ENCODE measurements at places on chromosomes 5 and 9.
A peak's percentile ranks its signal among the peaks of the same experiment; 100 is the strongest.

DNA sequence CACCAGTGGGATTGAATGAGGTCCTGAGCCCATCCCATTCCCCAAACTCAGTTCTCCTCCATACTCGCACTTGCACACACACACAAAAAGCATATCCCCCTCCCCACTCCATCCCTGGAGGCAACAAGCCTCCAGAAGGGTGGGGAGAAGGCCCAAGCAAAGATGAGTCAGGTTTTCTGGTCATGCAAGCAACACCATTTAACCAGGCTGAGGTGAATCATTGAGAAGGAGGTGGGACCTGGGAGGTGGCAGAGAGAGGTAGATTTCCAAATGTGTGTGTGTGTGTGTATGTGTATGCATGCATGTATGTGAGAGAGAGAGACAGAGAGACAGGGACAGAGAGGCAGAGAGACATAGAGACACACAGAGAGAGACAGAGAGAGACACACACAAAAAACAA, 185.2 kb upstream of the TRIM32 start:
- DNase-seq = no peak

- no peak for DNase-seq
Measured at GRCh38 chr9:522658-523057, 308.0 kb downstream of the DOCK8 start.

DNA sequence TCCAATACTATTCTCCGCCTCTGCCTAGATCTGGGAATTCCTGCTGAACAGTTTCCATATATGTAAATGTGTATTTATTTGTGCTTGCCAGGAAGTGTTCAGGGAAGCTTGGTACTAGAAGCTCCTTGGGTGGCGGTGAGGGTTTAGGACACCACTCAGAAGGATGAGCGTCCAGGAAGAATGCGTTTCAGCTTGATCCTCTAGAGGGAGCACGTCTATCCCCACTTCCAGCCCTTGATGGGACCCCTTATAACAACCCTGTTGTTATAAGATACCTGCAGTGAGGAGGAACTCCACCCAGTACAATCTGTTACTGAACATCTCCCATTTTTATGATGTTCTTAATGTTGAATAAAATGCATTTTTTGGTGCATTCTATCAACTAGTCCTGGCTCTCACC, 88.9 kb downstream of the CYFIP2 start:
- no peak for DNase-seq

GRCh38 chr9:6876195-6876894, 118.6 kb downstream of the KDM4C start:
- DNase-seq = no peak

DNA sequence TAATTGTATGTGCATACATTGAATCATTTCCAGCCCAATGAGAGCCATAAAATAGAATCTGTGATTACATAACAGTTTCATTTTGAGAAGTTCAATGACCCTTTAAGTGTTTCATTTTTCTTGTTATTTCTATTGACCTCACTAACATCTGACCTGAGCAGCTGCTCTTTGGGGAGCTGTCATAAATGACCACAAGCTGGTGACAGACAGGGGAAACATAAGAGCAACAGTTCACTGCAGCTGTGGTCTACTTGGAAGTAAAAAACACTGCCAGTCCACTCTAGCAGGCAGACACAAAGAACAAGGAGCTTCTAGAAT, 265.4 kb downstream of the DTWD2 start:
- DNase-seq = no peak

DNA sequence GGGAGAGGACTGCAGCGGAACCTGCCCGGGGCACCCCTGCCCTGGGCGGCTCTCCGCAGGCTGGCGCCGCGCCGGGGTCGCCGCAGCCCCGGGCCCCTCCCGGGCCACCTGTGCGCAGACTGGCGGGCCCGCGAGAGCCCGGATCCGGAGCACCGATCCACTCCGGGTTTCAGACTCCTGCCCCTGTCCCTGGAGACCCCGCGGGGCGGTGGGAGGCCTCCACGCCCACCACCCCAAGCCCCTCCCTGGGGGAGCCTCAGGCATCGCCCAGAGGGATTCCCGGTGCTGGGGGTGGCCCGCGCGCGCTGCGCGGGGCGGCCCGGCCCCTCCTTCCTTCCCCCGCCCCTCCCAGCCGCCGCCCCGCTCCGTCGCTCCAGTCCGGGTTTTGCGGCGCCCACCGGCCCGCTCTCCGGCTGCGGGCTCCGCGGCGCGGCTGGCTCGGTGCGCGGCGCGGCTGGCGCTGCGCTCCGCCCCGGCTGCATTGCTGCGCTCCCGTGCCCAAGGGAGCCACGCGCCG, at the start of gene UNC5A:
TSS of gene UNC5A (plus strand) at position 479 of the 517 bp plus-strand sequence. CDS start 192 bp downstream, outside the sequence.
- no peak for DNase-seq

DNA sequence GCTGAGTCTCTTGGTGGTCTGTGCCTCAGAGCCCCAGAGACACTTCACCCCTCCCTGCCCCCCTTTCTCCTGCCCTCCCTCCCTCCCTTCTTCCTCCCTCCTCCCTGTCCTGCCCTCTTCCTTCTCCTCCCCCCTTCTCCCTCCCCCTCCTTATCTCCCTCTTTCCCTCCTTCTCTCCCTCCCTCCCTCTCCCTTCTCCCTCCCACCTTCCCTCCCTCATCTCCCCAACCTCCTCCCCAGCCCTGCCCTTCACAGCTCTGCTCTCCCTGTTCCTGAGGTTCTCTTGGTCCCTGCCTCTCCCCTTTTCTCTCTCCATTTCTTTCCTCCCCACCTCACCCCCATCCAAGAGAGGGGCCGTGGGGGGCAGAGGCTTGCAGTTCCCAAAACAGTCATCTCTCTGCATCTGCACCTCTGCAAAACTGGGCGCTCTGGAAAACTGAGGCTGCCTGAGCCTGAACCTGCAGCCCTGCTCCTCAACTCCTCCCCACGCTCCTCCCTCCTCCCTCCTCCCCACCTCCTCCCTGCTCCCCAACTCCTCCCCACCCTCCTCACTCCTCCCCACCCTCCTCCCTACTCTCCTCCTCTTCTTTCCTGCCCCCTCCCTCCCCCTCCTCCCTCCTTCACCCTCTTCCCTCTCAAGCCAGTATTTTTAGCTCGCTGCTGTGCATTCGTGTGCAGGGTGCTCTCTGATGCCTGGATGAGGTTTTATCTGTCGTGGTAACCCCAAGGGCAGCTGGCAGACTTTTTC, 219.1 kb downstream of the C9orf50 start:
- DNase-seq = no peak

DNA sequence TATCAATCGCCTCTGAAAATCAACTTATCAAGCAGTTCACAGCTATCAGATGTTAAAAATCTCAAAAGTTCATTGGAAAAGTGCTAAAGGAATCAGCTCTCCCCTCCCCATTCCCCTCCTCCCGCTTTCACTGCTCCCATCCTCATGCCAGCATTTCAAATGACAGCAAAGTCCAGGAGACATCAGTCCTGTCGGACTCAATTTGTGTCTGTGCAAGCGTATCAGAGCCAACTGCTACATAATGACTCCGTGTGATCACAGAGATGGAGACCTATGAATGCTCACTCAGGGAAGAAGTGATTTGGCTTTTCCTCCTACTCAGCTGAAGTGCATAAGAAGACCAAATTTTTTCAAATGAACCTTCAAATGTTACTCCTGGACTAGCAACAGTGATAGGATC, 937.2 kb upstream of the DMAC1 start:
- DNase-seq = no peak

DNA sequence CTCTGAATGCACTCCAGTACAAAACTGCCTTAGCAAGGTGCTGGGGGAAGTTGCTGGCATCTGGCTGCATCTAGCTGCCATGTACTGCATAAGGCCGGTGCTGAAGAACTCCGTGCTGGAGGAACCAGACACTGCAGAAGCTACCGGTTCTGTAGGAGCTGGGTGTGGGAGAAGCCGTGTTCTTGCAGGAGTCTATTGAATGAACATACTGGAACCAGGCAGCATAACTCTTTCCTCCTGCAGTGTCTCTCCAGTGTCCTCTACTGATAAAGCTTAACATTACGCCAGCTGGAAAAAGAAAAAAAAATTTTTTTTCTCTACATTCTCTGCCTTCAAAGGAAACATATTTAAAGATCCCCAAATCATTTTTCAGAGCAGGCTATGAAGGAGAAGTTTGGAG, 38.5 kb downstream of the VPS13A start:
- no peak for DNase-seq

DNA sequence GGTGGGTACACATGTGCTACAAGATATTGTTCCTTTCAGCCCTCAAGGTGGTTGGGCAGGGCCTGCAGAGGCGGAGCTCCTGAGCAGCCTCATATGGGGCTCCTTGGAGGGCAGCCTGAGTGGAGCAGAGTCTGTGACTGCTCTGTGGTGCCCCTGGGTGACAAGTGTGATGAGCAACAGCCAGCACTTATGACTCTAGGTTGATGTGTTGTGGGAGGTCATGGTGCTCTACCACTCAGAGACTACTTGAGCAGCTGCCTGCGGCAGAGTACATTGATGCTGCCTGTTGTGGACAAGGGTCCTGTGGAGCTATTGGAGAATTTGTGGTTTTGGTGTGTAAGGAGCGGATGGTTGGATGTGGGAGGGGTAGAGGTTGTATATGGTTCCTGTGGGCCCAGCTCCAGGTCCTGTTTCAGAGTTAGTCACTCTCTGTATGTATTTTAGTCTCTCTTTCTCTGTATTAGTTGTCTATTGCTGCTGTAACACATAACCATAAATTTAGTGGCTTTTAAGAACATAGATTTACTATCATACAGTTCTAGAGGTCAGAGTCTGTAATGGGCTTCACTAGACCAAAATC, 141.3 kb downstream of the SREK1 start:
- DNase-seq = no peak

DNA sequence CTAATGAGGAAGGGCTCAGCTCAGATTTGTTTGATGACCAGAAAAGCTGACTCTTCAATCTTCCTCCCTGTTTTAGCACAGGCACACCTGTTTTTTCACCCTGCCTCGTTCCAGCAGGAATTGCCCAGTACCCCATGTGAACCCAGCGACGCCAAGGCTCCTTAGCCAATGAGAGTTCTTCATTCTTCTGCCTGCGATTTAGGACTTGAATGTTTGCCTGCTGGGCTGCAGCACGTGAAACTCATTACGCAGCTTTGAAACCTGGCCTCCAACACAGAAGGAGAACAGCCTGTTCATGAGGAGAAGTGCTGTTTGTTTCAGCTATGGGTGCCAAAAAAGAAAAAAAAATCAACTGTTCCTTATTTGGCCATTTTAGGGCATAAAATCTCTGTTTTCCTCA, 315.5 kb downstream of the TRPM3 start:
- no peak for DNase-seq

DNA sequence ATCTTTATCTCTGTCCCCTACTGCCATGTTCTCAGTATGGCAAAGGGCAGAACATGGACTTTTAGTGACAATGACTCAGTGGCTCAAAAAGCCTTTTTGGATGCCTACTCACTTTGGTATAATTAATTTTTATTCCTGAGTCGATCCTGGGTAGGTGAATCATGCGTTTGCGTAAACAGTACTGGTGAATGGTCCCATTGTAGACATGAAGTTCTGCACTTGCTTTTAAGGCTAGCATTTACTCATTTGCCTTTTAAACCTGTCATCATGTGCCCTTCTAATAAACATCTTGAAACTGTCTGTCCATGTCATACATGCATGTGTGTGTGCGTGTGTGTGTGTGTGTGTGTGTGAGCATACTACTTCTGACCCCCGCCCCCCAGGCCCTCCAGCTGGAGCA, 223.0 kb downstream of the AUH start:
- DNase-seq = no peak

DNA sequence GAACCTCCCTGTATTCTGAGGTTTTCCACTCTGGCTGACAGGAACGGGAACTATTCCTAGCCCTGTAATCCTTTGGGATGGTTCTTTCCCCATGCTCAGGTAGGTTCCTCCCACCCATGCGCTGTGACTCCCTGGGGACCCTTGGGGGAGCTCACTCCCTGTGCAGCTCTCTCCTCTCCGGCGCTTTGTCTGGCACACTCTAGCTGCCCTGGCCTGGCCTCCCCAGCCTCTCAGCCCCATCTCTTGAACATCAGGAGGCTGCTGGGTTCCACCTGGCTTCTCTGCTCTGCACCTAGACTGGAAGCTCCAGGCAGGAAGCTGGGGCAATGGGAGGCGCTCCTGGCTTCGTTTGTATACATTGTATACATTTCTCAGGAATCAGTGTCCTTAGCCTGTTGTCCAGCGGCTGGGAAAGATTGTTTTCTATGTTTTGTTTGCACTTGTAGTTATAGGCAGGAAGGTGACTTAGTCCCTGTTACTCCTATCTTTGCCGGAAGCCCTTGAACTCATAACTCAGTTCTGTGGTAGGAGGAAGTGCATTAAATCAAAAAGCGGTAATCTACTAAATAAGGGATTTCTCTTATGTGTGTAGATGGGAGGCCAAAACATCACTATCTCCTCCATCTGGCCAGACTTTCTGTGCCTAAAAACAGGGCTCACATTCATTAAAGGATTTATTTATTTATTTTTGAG, 20.4 kb downstream of the SLC25A25 start:
- no peak for DNase-seq

DNA sequence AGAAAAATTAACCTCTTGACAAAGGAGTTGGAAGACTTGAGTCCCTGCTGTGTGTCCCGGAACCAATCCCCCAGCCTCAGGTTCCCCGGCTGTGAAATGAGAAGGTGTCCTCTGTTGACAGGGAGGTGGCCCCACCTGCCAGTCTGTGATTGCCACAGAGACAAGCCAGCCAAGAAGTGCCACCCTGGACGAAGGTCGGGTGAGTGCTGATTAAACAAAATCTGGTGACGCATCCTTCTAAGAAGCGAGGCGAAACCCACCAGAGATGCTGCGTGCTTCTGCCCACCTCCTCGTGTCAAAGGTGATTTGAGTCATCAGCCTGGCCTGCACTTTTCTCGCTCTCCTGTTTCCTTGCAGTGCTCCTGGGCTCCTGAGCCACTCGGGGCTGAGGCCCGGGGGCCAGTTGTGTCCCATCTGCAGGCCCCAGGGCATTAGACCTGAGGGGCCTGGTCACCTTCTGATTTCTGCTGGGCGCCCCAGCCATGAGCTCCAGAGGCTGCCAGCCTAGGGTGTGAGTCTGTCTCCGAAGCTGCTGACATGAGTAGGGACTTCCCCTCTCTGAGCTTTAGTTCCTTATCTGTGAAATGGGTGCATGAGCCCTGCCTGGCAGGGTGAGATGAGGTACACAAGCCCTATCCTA, 28.7 kb downstream of the NEK6 start:
- peak; percentile 34 for DNase-seq

- no peak for DNase-seq
Measured at GRCh38 chr9:79369676-79370075, 202.1 kb upstream of the TLE4 start.

GRCh38 chr5:170200876-170201275, 31.9 kb upstream of the C5orf58 start:
- no peak for DNase-seq

DNA sequence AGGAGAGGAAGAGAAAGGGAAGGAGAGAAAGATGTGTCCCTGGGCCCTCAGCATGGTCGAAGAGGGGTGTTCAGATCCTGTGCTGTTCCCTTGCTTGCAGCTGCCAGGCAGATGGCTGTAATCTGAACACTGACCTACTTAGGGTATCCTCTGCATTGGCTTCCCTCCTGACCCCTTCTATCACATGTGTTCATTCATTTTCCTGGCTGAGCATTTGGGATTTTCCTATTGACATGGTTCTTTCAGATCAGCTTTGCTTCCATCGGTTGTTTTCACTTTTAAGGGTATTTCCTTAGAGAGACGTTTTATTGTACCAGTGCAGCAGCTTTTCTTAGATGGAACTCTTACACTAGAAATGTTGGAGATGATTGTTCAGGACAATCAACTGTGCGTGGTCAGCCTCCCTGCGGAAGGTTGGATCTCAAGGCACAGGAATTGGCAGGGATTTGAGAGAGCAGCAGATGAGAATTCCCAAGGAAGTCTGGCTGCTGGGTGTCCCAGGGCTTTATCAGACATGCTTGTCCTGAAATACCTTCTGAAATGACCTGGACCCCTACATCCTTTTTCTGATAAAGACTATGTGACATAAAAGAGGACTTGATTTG, 26.0 kb downstream of the ACTBL2 start:
- DNase-seq = no peak
